ENCODE measurements at places on chromosomes 11 and 22. TPM values are rescaled to one million over a fixed set of nuclear protein-coding genes. Genes with fewer than 3 reads are reported as not detected.

- peak overlapping the region; percentile 48 for H3K4me3 ChIP-seq
- H3K27me3 ChIP-seq: no peaks in the 10 kb centered on the region
- no peak for DNase-seq
These were observed 532 bp upstream of the VSIG2 start for GRCh38 chr11:124752471-124753102.

DNA sequence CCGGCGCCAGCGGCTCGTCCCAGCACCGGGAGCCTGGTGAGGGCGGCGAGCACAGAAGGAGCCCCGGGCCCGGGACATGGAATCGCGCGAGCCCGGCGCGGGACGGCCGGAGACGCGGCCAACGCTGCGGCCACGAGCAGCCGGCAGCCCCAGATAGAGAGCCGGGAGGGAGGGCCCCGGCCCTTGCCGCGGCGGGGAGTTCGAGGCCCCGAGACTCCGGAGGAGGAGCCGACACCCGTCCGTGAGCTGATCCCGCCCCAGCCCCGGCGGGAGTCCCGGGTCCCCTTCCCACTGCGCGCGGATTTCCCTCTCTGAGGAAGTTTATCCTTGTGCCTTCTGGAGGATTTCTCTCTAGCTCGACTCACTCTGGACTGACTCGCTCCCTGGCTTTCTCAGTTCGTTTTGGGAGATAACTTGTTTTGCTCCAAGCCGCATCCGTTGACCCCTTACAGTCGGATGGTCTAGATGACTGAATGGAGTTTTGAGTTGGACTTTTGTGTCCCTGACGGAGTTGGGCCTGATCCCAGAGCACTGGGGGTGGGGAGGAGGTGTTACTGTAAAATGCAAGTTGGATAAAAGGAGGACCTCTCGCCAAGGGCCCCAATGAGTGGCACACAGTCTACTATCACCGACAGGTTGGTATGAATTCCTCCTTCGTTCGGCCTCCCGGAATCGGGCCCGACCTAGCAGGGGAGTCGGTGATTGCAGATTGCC, 585 bp downstream of the ARHGEF12 start:
- peak overlapping the region; percentile 96 for H3K4me3 ChIP-seq
- peak; percentile 64 for DNase-seq
- no peaks in the 10 kb centered on the region for H3K27me3 ChIP-seq

The FGF19 gene
- not detected for total RNA-seq

The MYEOV gene
- 4.5 TPM for total RNA-seq

- no peaks in the 10 kb centered on the region for H3K4me1 ChIP-seq
- H3K27me3 ChIP-seq: no peaks in the 10 kb centered on the region
- no peaks in the 10 kb centered on the region for H3K36me3 ChIP-seq
- no peak overlapping the region for H3K27ac ChIP-seq
These were observed 318.4 kb downstream of the AASDHPPT start for GRCh38 chr11:106395716-106396349.

GRCh38 chr11:18936002-18936673, 3.1 kb downstream of the MRGPRX1 start:
- H3K4me3 ChIP-seq: no peak overlapping the region
- H3K36me3 ChIP-seq: no peaks in the 10 kb centered on the region
- no peaks in the 10 kb centered on the region for H3K4me1 ChIP-seq
- no peak overlapping the region for H3K27ac ChIP-seq

DNA sequence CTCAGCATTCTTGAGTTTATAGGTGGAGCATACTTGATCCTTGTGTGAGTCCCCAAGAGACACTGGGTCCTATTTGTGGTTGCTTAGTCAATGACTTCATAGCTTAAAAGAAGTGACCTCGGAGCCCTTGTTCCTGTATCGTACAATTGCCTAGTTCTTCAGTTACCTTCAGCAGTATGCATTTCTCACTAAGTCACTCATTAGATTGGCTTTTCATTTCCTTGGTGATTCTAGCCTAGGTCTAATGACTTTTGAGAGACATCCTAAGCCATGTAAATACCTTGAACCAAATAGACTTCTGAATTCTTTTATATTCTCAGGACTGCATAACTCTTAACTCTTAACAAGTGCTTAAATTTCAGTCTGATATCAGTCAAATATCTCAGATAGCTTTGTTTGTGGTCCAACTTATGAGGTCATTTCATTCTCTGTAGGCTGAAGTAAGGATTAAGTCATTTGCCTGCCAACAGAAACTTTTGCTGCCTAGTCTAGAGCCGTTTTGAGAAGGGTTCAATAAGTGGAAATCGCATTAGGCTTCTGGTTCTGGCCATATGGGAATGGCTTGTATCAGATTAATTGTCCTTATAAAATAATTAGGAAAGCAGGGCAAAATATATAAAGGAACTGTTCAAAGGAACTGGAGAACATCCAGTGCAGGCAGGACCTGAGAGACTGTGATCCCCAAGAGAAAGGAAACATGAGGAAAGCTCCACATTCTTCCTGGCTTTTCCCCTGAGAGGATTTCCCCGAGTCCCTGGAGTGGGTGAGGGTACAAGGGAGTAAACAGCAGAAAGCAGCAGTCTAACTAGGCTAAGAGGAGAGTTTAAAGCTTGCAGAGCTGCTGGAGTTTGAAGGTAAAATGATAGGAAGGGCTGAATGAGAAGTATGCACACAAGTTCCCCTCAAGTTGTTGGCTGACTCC, 39.9 kb downstream of the TRAF6 start:
- H3K27me3 ChIP-seq: no peaks in the 10 kb centered on the region
- no peak overlapping the region for H3K4me3 ChIP-seq
- H3K4me1 ChIP-seq: no peaks in the 10 kb centered on the region
- DNase-seq: no peak
- no peaks in the 10 kb centered on the region for H3K36me3 ChIP-seq
- no peak overlapping the region for H3K27ac ChIP-seq

The BBOX1 gene
- not detected for total RNA-seq

The TMEM121B gene
- 0.64 TPM for total RNA-seq

- H3K36me3 ChIP-seq: no peaks in the 10 kb centered on the region
- no peaks in the 10 kb centered on the region for H3K27me3 ChIP-seq
- H3K27ac ChIP-seq: no peak overlapping the region
- no peak for DNase-seq
- H3K4me1 ChIP-seq: no peaks in the 10 kb centered on the region
These were observed 241.1 kb downstream of the SOX6 start for GRCh38 chr11:16114978-16115871.

- H3K36me3 ChIP-seq: no peaks in the 10 kb centered on the region
- no peak within 1 kb of the TSS for H3K27ac ChIP-seq
- peak; percentile 73 for DNase-seq
- no peaks in the 10 kb centered on the region for H3K4me1 ChIP-seq
These were observed at the start of gene APOL4 for GRCh38 chr22:36201630-36202319. Gene APOL4, minus strand, starts transcription at chr22:36201809. Its CDS starts 75 bp downstream, at chr22:36201734.

DNA sequence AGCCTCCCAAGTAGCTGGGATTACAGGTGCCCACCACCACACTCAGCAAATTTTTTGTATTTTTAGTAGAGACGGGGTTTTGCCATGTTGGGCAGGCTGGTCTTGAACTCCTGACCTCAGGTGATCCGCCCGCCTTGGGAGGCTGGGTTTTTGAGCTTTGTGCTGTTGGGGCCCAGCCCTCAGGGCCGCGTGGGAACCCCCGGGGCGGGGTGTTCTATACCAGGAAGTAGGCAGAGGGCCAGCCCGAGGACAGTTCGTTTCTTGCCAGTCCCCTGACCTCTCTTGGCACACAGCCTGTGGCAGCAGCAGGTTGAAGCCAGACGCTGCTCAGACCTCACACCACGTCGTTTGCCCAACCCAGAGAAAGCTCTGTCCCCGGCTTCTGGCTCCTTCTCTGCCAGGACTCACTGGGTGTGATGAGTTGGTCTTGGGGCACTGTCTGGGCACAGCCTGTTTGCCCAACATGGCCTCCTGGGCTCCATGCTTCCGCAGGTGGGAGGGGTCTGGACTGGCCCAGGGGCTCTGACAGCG, 24.9 kb upstream of the CHKA start:
- DNase-seq: peak; percentile 98
- H3K27me3 ChIP-seq: no peaks in the 10 kb centered on the region
- no peaks in the 10 kb centered on the region for H3K36me3 ChIP-seq
- H3K4me1 ChIP-seq: peaks cover 16% of the 10 kb centered on the region
- no peak overlapping the region for H3K4me3 ChIP-seq

The SLC5A1 gene
- 23.4 TPM for total RNA-seq

Measured in colonic mucosa (tissue), 4 donors.